ENCODE measurements at places on chromosomes 2 and 18.
A peak's percentile ranks its signal among the peaks of the same experiment; 100 is the strongest.

- no peak for DNase-seq
Measured at GRCh38 chr2:27074738-27075565, 3.5 kb upstream of the EMILIN1 start.

- DNase-seq: no peak
Measured at GRCh38 chr2:45254025-45254424, 244.8 kb upstream of the SIX2 start.

GRCh38 chr2:136049991-136050920 lies 64.8 kb upstream of the DARS1 start:
- DNase-seq: peak; percentile 4

- DNase-seq: no peak
Measured at GRCh38 chr2:224709301-224709700, 6.9 kb downstream of the CCDC195 start.

GRCh38 chr2:98895901-98896300 lies 40.1 kb downstream of the CRACDL start:
- no peak for DNase-seq

- DNase-seq: peak; percentile 37
Measured at GRCh38 chr18:45463451-45463850, 151.8 kb upstream of the SLC14A2 start.

DNA sequence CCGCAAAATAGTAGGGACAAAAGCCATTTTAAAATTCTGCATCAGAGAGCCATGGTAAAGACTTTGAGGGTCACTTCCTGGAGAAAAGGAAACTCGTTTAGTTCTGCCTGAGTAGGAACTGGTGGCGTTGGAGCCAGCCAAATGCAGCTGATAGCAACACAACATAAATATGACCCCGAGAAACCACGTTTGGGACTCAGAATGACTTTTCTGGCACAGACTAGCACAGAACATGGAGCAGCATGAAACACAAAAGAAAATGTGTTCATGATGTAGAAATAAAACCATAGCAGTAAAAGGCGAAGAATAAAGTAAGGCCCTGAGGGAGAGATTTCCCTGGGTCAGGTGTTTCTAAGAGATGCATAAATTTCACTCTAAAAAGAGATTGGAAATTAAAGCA lies 149.2 kb upstream of the KLHL29 start:
- DNase-seq: no peak

- no peak for DNase-seq
Measured at GRCh38 chr2:235651643-235652042, 157.8 kb downstream of the AGAP1 start.

DNA sequence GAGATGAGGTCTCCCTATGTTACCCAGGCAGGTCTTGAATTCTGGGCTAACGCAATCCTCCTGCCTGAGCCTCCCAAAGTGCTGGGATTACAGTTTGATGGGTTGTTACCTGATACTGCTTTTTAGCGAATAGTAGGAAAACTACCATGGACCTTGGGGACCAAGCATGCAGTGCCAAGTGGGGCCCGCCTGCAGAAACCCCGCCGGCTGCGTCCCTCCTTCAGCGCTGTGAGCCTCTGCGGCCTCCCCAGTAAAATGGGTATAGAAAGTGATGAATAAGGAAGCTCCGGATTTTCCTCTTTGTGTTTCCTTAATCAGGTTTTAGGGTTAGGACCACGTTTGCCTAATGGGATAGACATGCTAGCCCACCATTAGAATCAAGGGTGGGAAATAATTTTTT lies 30.4 kb downstream of the RAMP1 start:
- no peak for DNase-seq

DNA sequence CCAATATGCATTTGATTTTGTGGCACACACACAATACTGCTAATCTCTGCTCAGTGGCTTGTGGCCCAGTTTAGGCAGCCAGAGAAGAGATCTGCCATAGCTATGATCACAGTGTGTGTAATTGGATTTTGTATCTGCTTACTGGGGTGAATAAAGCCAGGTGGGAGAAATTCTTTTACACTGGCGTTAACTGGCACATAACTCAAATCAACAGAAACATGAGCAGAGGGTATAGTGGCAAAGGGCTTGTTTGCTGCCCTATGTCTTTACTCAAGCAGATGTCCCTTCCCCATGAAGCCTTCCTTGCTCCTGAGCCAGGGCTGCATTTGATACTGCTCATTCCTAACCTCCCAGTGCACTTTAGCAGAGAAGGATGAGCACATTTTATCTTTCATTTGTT lies 28.5 kb downstream of the STON1 start:
- no peak for DNase-seq

DNA sequence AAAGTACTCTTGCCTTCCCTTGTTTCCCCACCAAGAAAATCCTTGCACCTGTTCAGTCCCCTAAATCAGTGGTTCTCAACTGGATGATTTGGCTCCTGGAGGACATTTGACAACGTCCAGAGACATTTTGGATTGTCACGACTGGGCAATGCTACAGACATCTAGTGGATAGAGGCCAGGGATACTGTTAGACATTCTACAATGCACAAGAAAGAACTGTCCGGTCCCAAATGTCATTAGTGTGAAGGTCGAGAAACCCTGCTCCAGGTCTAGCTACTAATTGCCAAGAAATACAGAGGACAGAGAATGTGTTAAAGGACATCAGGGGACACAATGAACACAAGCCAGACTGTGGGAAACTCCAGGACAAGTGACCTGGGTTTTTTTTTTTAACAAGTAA lies 60.0 kb downstream of the LRP2 start:
- DNase-seq: no peak

DNA sequence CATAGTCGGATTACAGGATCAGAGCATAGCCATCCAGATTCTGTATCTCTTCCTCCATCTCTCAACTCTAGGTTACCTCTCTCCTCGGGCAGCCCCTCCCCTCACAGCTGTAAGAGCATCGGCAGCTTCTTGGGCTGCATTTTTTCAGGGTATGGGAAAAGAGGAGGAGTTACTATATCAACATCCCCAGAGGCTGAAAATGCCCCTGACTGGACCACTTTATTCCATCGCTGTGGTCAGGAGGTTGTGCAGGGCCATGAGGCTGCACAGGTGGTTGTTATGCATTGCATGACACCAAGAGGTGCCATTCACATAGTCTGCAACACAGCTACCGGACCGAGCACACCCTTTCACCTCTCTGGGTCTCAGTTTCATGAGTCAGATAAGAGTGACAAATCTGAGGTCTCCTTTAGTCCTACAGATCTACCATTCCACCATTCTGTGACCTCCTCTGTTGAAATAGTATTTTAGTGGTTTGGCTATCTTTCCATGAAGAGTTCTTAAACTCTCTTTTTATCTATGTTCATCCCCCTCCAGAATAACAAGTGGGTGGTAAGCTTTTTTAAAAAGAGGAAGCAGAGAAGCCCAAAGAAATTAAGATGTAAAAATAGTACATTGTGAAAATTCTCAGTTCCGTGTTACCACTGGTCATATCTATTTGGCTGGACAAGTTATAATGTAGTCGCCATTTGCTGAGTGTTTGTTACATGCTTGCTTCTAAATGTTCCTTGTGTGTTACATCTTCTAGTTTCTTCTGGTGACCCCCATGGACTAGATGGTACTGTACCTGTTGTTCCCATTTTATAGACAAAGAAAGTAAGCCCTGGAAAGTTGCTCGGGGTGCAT lies 56.6 kb upstream of the SLC1A4 start:
- no peak for DNase-seq

- DNase-seq: peak; percentile 29
Measured at GRCh38 chr18:51339856-51340255, 142.4 kb upstream of the MEX3C start.

GRCh38 chr2:165899311-165899710 lies 54.3 kb downstream of the TTC21B start:
- DNase-seq: no peak

- DNase-seq: no peak
Measured at GRCh38 chr18:42401131-42401673, 446.2 kb downstream of the PIK3C3 start.

DNA sequence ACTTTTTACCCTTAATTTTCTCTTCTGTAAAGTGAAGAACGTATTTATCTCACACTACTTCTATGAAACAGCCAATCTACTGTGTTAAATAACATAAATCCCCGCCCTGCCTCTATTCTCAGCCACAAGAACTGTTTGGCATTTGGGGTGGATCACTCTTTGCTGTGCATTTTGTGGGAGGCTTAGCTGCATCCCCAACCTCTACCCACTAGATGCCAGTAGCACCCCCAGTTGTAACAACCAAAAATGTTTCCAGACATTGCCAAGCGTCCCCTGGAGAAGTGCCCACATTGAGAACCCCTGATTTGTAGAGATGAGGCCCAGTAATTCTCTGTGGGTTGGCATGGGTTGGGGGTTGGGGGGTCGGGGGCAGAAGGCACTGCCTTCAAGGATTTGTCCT lies 94.7 kb upstream of the BOD1L2 start:
- no peak for DNase-seq

- no peak for DNase-seq
Measured at GRCh38 chr18:71450257-71450656, 1093.9 kb downstream of the CBLN2 start.

GRCh38 chr2:23410596-23410995 lies 25.6 kb downstream of the KLHL29 start:
- no peak for DNase-seq

DNA sequence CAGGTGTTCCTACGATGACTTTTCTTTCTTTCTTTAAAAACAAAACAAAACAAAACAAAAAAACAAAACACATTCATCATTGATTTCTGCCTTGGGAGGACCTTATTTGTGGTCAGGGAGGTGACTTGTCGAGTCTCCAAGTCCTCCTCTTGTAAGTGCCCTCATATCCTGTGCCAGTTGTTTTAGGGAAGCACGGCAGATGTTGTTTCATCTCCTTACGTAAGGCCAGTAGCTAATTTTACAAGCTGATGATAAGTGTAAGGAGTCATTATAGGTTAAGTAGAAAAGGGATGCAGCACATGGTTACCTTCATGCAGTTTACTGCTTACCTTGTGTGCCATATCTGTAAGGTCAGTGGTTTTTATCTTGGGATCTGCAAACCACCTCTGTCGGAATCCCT lies 52.2 kb downstream of the MRPS9 start:
- no peak for DNase-seq

- no peak for DNase-seq
Measured at GRCh38 chr2:196220671-196221070, 49.3 kb upstream of the STK17B start.

DNA sequence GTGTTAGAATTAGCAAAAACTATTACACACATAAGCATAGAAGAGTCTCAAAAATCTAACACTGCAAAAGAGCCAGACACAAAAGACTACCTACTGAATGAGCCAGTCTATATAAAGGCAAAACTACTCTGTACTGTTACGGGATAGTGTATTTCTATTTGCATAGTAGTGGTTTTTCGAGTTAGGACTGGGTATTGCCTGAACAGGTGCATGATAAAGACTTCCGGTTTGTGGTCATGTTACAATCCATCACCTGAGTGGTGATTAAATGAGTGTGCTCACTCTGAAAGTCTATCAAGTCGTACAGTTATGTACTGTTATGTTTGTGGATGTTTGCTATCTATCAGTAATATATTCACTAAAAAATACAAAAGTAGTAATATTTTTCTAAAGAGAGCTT lies 523.3 kb upstream of the SYT4 start:
- DNase-seq: no peak

- peak; percentile 47 for DNase-seq
Measured at GRCh38 chr2:136065907-136066306, 52.0 kb downstream of the CXCR4 start.

- peak; percentile 30 for DNase-seq
Measured at GRCh38 chr2:222572751-222573174, 83.1 kb downstream of the FARSB start.

GRCh38 chr2:176984987-176985386 lies 227.6 kb upstream of the HNRNPA3 start:
- DNase-seq: no peak
